ENCODE measurements at places on chromosomes 4 and X.

DNA sequence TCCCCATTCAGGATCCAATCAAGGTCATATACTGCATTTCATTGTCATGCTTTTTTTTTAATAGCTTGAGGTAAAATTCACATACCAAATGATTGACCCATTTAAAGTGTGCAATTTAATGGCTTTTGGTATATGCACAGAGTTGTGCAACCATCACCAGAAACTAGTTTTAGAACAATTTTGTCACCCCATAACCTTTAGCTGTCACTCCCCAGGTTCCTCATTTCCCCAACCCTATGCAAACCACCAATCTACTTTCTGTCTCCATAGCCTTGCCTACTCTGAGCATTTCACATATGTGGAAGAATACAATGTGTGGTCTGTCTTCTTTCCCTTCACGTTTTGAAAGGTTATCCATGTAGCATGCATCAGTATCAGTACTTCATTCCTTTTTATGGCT is 1.4 kb upstream of the SMAD1 start:
- DNase-seq: no peak

GRCh38 chrX:47628982-47629381 is 748 bp downstream of the CFP start:
- DNase-seq: no peak

GRCh38 chr4:7781366-7781765 is 158.3 kb downstream of the AFAP1 start:
- peak; percentile 64 for DNase-seq

DNA sequence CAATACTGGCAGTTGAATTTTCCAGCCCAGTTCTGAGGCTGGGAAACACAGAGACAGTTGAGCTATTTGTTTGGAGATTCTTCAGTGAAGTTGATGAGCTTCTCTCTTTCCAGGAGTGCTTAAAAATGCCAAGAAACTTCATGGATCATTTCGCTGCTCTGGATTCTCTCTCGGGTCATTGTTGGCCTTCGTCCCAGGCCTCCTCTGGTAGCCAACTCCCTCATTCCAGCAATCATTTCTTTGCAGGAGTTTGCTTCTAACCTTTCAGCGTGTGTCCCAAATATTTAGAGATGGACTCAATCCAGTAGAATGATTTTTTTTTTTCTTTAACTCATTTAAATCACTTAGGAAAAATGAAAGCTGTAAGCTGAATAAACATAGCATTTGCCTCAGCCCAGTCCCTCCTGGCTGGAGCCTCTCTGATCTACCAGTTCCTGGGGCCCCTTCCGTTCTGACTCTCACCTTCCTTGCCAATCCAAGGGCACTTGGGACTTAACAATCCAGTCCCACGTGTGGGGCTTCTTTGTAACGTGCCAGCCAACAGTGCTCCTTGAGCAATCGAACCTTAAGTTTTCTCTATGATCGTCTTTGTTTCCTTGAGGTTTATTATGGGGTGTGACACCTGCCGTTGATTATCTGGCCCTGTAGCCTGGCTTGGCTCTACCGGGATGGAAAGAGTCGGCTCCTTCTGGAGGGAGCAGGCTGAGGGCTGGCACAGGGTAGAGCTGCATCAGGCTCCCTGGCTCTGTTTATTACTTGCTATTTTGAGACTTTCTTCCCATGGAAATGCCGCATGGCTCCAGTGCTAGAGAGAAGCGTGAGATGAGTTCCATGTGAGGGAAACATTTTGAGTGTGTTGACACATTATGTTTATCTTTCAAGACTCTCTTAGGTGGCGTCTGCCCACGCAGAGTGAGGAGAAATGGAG is 80.4 kb upstream of the GPC4 start:
- peak; percentile 79 for DNase-seq

- no peak for DNase-seq
Observed at GRCh38 chr4:18479825-18480224, 458.3 kb upstream of the LCORL start.

- DNase-seq: no peak
Observed at GRCh38 chr4:41413670-41414411, 124.1 kb upstream of the LIMCH1 start.

DNA sequence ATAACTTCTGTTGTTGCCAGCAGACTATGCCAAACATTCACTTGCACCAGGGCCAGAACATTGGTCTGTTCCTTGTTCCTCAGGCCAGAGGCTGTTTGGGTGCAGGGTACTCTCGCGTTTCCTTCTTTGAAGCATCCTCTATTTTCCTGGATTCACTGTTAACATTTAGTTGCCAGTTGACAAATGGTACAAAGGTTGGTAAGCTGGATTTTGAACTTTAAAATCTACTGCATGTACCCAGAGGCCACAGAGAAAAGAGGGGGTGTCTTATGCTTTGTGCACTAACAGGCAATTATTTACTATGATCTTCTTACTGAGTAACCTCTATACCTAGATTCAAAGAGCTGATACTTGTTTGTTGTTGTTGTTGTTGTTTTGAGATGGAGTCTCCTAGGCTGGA is 12.8 kb upstream of the SAT1 start:
- DNase-seq: no peak

GRCh38 chr4:26005764-26006163 is 91.7 kb downstream of the SMIM20 start:
- no peak for DNase-seq

DNA sequence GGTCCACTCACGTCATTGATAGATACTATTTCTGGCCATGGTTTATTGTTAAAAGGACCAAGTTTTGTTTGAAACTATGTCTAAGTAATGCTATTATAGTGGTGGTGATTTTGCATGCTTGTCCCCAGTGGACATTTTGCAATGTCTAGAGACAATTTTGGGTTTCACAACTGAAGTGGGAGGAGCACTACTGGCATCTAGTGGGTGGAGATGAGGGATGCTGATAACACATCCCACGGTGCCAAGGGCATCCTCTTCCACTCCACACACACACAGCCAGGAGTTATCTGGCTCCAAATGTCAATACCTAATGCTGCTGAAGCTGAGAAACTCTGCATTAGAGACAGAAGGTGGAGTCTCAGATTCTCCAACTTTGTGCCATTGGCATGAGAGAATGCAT is 131.2 kb downstream of the FRMPD4 start:
- peak; percentile 21 for DNase-seq

- no peak for DNase-seq
Observed at GRCh38 chr4:111494971-111495370, 650.3 kb upstream of the FAM241A start.

- DNase-seq: no peak
Observed at GRCh38 chr4:38386654-38387188, 277.3 kb upstream of the KLF3 start.

GRCh38 chr4:128813965-128814364 is 4.5 kb downstream of the JADE1 start:
- DNase-seq: no peak

DNA sequence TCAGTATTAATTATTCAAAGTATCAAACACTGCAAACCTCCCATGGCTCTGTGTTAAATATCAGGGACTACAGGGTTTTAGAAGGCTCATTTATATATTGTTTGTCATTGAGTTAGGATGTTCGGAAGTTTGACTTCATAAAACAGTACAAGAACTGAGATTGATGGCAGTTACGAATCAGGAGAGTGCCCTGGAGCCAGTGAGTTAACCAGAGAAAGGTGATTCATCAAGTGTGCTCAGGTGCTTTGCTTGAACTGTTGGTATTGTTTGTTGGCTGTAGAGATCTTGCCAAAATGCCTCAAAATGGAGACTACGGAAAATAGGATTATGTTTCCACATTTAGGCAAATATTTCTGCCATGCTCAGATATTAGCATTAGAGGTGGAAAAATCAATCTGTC is 7.5 kb upstream of the GPR101 start:
- DNase-seq: no peak

DNA sequence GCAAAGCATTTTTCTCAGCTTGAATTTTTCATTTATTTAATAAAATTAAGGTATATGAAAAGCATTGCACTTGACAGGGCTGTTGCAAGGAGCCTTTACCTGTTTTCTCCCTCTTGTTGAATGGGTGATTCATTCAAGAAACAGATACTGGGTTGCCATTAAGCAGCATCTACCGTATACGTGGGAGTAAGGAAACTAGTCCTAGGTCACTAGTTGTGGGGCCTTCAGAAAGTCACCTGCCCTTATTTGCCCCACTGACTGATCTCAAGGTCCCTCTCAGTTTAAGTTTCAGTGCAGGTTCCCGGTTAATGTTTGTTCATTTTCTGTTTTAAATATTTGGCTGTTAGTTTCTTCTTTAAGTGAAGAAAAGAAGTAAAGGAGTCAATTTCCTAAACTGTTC is 34.0 kb downstream of the LHFPL1 start:
- no peak for DNase-seq

DNA sequence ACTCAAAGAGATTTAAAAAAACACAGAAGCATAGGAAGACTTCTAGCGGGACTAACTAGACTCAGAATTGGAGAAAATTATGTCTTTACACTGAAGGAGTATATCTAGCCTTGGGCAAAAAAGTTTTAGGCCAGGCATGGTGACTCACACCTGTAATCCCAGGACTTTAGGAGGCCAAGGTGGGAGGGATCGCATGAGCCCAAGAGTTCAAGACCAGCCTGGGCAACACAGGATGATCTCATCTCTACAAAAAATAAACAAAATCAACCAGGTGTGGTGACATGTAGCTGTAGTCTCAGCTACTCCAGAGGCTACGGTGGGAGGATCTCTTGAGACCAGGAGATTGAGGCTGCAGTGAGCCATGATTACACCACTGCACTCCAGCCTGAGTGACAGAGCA is 99.5 kb downstream of the NEUROG2 start:
- no peak for DNase-seq

- DNase-seq: no peak
Observed at GRCh38 chrX:97306771-97307470, 423.2 kb downstream of the RPA4 start.

DNA sequence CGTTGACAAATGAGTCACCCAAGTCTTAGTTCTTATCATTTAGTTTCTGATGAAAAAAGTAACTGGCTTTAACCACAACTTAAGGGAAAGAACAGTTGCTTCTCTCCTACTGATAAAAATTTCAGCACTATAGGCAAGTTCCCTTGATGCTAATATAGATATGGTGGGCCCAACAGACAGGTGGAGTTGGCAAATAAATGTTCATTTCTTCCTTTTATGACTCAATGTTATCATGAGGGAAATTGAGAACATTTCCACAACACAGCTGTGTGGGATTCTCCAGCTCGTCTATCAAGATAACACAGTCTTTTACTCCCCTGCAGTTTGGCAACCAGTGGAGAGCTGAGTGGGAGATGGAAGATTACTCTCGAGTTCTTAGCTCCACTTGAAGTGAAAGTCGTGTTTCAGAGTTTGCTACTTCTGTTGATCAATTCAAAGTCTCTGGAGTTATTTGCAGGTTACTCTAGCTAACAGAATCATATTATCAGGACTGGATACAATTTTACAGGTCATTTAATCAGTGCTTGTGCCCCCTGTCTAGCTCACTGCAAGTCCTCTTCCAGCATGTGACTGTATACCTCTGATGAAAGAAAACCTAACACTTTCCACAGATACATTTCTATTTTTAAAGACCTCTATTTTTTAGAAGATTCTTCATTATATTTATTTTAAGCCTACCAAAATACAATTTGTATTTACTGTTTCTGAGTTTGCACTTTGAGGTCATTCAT is 270.6 kb upstream of the GK2 start:
- DNase-seq: no peak

DNA sequence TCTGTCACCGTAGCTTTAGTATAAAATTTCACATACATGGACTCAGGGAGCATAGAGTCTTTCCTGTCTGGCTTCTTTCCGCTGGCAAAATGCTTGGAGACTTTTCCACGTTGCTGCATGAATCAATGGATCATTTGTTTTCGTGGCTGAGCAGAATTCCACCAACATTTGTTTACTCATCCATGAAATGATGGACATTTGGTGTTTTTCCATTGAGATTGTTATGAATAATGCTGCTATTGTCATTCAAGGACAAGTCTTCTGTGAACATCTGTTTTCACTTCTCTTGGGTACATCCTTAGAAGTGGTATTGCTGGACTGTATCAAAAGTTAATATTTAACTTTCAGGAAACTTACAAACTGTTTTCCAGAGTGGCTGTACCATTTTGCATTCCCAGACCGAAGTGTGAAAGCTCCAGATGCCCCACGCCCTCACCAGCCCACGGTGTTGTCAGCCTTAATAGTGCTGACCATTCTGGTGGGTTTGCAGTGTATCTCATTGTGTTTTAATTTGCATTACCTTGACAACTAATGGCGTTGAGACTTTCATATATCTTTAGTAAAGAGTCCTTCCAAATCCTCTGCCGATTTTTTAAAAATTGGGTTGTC is 5.8 kb upstream of the TMEM271 start:
- DNase-seq: no peak

GRCh38 chr4:177225605-177226004 is 84.1 kb upstream of the NEIL3 start:
- no peak for DNase-seq

GRCh38 chr4:127484117-127484516 is 148.6 kb upstream of the INTU start:
- no peak for DNase-seq

DNA sequence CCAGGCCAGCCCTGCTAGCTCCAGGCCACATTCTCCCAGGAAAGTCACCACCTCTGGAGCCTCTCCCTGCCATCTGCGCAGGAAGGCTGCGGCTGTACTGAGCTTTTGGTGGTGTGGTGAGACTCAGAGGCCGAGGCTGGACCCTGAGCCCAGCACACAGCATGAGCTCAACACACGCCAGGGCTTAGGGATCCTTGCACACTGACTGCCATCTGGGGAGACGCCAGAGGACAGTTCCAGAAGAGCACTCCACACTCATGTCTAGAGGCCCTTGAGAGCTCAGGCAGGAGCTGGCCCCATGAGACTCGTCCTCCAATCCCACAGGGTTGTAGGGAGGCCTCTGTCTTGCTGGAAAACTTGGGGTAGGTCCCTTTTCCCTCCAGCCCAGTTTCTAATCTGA is 40.6 kb downstream of the ABLIM2 start:
- no peak for DNase-seq

DNA sequence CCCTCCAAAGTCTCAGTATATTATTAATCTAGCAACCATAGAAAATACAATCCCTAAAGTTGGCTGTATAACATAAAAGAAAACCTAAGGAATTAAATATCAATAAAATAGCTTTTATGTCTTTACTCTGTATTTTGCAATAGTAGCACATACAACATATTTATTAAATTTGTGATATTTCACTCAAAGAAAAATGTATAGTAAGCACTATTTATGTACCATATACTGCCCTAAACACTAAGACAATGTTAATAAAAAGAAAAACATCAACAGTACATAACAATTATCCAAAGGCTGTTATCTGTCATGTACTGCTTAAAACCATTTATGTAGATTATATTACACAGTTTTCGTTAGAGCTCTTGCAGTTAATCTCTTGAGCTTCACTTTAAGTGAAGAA is 834.5 kb upstream of the INTU start:
- no peak for DNase-seq

Data from fibroblast of mammary gland (primary cell).